ENCODE measurements at places on chromosomes 12 and 14.

- DNase-seq: no peak
These were observed 164.9 kb downstream of the TTC7B start for GRCh38 chr14:90651271-90651804.

GRCh38 chr14:34937876-34938275 is 44.9 kb upstream of the SRP54 start:
- no peak for DNase-seq

DNA sequence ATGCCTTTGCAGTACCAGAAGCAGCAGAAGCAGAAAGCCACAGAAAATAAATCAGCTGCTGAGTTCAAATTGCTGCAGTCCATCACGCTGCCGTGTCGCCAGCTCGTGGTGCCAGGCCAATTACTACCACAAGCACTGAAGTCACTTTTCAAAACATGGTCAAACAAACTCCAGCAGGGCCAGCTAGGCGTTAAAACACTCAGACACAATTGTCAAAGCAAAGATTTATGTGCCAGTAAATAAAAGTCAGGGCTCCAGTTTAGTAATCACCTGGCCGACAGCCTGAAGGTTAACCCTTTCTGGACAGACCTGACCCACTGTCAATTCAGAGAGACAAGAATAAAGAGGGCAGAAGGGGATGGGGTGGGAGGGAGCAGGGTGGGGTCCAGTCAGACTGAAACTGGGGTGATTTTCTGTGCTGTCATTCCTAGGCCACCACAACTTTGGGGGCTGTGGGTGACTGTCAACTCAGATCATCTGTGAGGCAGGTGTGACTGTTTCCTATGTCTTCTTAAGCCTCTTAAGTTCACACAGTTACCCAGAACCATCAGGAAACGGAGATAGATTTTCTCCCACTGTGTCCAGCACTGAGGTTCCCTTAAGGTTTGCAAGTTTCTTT is 109.8 kb upstream of the FUT8 start:
- no peak for DNase-seq

DNA sequence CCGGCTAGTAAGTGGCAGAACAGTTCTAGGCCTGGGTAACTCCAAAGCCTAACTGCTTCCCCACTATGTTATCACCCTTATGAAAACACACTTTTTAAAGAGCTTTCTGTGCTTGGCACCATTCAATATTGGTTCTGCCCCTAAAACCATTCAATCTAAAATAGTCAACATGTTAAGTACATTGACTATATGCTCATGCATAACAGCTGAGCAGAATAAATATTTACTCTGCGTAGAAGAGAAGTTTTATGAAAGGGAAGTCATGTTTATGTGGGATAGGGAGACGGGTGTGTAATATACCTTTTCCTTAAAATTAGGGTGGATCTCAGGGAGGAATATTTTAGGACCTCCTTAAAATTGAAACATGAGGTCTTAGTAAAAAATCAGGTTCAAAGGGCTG is 80.5 kb downstream of the SAMD4A start:
- DNase-seq: no peak

- no peak for DNase-seq
These were observed 42.1 kb downstream of the MAP1LC3B2 start for GRCh38 chr12:116600959-116601918.

GRCh38 chr12:80320121-80320678 is 123.8 kb upstream of the PTPRQ start:
- no peak for DNase-seq

DNA sequence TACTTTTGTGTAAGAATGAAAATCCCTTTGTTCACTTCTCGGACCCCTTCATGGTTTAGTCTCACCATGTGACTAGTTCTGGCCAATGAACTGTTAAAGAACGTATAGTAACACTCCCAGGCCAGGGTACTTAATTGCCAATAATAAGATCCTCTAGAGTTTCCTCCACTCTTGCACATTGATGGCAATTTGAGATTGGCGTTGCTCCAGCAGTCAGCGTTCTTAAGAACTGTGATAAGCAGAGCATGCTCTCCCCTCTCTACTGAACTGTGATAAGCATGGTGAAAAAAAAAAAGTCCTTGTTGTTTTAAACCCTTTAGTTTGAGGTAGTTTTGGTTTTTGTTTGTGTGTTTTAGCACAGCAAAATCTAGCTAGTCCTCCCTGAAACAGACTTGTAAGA is 854.5 kb downstream of the SLC6A15 start:
- DNase-seq: no peak

DNA sequence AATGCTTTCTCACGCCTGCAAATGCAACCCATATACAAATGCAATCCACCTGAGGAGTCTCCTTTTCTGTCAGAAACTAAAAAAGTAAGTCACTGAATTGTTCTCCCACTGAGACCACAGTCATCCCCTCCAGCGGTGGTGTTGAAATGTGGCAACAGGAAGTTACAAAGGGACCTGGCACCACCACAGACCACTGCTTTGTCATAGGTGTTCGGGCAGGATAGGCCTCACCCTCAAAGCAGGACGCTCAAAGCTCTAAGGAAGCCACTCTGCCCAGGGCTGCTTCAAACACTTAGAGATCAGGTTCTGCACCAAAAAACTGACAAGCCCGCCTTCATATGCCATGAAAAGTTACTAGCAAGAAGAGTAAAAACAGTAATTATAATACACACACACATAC is 11.3 kb downstream of the PHLDA1 start:
- DNase-seq: peak; percentile 46

- no peak for DNase-seq
These were observed 97.0 kb downstream of the CMKLR1 start for GRCh38 chr12:108241986-108242703.

- no peak for DNase-seq
These were observed 6.9 kb downstream of the SMIM41 start for GRCh38 chr12:52086366-52086765.

- DNase-seq: no peak
These were observed 253.8 kb downstream of the RMST start for GRCh38 chr12:97716356-97716755.

DNA sequence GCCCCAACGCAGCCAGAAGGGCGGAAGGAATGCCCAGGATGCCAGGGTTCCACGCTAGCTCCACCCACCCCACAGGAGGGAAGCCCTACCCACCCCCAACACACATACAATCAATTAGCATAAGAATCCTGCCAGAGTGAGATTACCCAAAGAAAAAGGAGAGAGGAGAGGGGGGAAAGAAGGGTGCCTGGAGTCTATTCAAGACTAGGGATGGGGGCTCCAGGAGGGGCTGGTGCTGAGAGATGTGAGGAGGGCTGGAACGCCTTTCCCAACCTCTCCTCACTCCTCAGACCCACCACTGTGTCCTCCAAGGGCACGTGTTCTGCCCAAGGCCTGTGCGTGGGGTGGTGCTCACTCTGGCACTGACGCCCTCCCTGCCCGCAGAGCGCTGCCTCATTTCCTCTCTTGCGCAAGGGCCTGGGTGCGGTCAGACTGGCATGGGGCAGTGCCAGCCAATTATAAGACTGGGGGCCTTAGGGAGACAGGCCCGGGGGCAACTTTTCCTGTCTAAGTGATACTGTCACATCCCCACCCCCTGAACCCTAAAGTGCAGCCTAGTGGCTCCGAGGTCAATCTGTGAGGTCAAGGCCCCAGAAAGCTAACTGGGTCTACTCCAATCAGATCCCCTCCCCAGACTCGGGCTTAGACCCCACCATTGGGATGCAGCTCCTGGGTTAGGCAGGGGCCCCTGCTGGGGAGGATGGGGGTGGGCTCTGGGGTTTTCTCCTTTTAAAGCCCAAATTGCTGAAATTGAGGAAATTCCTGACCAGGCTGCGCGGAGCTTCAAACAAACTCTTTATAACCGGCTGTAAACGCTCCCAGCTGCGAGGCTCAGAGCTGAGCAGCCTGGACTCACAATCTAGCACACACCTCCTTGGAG is 10.2 kb upstream of the ITGB7 start:
- DNase-seq: peak; percentile 53

- no peak for DNase-seq
These were observed 21.9 kb downstream of the HSPB8 start for GRCh38 chr12:119200601-119201000.

- DNase-seq: no peak
These were observed 15.7 kb downstream of the SLC38A2 start for GRCh38 chr12:46356655-46357437.

GRCh38 chr12:62983594-62983993 is 48.6 kb upstream of the PPM1H start:
- no peak for DNase-seq

- no peak for DNase-seq
These were observed 28.6 kb downstream of the CORO1C start for GRCh38 chr12:108702595-108703320.

DNA sequence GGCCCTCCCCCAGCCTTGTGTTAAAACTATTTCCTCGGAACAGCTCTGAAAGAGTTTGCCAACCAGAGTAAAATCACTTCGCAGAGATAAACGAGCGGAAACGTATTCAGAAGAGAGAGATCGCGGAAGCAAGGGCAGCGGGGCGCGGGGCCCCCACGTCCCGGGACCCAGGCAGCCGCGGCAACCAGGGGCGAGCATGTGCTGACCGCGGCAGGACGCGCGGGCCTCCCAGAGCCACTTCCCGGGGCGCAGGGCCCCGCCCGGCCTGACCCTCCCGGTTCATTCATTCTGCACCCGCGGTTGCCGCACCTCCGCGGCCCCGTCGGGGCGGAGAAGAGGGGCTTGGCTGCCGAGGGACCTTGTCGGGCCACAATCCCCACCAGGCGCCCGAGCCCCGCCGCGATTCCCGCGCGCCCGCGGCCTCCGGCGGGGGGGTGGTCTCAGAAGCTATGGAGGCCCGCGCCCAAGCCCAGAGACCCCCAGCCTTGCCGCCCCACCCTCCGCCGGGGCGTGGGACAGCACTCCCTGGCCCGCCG is 598 bp downstream of the UBE2N start:
- peak; percentile 36 for DNase-seq

- DNase-seq: no peak
These were observed 32.2 kb upstream of the UNC79 start for GRCh38 chr14:93398491-93398890.

- DNase-seq: no peak
These were observed 26.4 kb upstream of the NUDT14 start for GRCh38 chr14:105207460-105207901.

DNA sequence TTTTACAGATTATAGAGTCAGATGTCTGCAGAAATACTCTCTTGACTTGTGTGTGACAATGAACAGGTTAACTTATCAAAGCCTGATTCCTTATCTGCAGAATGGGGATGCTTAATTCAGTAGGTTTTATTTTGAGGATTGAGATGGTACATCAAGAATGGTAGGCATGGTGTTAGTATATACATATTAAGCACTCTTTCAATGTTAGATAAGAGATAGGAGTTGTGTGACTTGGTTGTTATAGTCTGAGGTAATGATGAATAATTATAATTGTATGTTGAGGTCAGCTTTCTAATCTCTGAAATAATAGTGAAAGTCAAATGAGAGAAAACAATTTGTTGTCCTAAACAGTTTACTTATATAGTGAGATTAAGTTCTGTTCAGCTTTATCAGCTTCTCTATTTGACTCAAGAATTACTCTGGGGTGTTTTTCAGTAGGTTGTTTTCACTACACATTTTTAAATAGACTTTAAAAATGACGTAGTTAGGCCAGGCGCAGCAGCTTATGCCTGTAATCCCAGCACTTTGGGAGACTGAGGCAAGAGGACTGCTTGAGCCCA is 11.9 kb downstream of the PALS1 start:
- no peak for DNase-seq

DNA sequence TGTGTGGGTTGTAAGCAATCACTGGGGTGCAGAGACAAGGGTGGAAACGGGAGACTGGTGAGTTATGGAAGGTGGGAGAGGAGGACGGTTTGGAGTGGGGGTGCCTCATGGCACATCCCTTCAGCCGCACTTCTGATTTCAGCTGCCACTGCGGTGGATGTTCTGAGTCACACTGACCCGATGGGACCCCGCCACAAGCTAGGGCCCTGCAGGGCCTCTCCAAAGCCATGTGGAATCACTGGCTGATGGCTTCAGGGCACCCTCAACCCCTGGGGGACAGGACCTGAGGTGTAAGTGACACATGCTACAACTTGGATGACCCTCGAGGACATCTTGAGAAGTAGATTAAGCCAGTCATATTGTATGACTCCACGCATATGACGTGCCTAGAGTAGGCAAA is 53.7 kb downstream of the GPR68 start:
- no peak for DNase-seq

- no peak for DNase-seq
These were observed 28.4 kb downstream of the SLC7A8 start for GRCh38 chr14:23154964-23155587.

GRCh38 chr14:89911010-89911919 is 43.3 kb downstream of the EFCAB11 start:
- DNase-seq: no peak

DNA sequence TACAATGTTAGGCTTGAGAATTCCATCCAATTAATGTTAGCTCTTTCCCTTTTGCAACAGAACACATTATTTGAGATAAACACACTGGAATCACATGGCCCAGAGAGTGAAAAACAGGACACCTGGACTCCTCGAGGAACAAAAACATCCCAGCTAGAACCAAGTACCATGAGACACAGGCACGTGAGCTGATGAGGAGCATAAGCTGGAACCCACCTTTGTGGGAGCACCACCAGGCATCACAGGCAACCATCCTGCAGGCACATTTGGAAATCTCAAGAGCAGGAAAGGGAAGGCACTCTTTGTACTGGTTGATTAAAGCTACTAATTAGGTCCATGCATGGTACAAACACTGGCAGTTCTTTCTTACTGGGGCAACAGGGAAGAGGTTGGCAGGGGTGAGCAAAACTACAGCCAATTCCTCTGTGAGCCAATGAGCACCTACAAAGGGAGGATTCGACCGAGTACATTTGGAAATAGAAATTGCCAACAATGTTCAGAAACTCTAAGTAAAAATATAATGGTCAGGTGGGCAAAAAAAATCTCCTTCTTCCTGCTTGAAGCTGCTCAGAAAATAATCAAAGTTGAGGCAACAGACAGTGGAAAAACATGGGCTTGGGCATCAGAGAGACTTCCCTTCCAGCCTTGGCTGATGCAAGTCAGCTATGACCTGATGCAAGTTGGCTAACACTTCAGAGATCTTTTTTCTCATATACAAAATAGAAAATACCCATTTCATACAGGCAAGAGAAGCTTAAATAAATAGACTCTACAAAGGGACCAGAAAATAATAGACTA is 216.7 kb downstream of the NUAK1 start:
- DNase-seq: no peak

- no peak for DNase-seq
These were observed 6.8 kb downstream of the ARL6IP4 start for GRCh38 chr12:122987086-122987951.

DNA sequence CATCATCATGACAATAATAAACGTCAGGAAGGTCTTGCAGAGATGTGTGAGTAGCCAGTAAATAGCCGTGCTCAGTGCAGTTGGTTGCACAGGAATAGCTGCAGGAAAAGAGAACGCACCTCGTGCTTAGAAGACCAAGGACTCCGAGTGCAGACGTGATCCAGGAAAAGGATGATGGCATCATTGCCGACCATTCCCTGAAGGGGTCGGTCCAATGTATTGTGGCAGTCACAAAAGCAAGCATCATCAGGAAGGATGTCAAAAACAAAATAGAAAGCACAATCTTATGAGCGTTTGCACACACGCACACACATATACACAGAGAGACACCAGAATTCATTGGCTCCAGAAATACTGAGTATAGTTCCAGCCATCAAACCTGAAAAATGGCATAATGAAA is 12.8 kb downstream of the DUSP6 start:
- no peak for DNase-seq
